Esophagus muscularis mucosa (tissue), 4 donors: ENCODE measurements at places on chromosomes 5 and 9. TPM values are rescaled to one million over a fixed set of nuclear protein-coding genes. Genes with fewer than 3 reads are reported as not detected.

Gene KCNMB1
- total RNA-seq, result 81.0 TPM

Gene ARID3C
- not detected for total RNA-seq

Gene C5orf58
- not detected for total RNA-seq

Gene NIM1K
- total RNA-seq, result 0.42 TPM

Gene ABL1
- total RNA-seq, result 151 TPM

Gene CARD6
- total RNA-seq, result 8.5 TPM

DNA sequence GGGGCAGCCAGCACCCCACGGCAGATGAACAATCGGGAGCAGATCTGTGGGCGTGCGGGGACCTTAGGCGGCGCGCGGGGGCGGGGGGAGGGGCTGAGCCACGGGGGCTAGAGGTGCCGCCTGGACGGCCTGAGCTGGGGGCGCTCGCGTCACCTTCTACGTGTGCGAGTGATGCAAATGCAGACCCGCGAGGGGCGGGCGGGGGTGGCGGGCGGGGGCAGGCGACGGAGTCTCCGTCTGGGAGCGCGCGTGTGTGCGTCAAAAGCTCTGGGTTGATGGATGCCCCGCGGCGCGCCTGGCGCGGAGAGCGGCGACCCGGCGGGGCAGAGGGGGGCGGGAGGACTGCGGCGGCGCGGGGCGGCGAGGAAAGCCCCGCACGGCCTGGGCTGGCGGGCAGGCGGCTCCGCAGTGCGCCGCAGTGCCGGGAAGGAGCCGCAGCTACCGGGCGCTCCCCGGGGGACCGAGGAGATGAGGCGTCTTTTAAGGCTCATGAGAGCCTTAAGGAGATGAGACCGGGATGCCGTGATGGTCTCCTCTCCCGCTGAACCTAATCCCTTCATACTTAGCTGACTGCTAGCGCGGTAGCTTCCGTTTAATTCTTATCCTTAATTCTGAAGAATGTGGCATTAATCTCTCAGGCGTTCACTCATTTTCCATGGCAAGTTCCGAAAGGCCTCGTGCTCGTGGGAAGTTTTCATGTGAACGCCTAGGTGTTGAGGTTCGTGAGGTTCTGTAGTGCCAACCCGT is 1.5 kb downstream of the SV2C start:
- no peak overlapping the region for H3K27ac ChIP-seq
- H3K4me1 ChIP-seq, result peaks cover 7% of the 10 kb centered on the region
- H3K4me3 ChIP-seq, result peak overlapping the region; percentile 30
- peaks cover 80% of the 10 kb centered on the region for H3K27me3 ChIP-seq
- H3K36me3 ChIP-seq, result no peaks in the 10 kb centered on the region
- no peak for DNase-seq

GRCh38 chr5:31291323-31291854 is 97.9 kb downstream of the CDH6 start:
- no peak overlapping the region for H3K27ac ChIP-seq
- no peaks in the 10 kb centered on the region for H3K4me1 ChIP-seq
- no peaks in the 10 kb centered on the region for H3K36me3 ChIP-seq
- DNase-seq, result no peak

DNA sequence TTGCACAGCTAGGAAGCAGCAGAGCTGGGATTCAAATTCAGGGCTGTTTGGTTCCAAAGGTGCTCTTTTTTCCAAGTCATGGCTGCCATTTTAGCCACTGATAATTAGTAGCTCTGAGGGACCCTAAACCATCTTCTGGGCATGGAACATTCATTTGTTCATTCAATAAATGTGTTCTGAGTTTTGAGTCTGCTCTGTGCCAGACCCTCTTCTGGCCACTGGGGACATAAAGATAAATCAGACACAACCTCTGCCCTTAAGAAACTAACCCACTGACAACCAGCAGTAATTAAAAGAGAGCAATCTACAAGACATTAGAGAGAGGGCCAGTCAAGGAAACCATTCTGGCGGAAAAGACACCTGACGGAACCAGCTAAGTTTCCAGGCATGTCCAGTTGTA is 2.0 kb upstream of the CPEB4 start:
- H3K27me3 ChIP-seq, result no peaks in the 10 kb centered on the region
- H3K4me1 ChIP-seq, result peaks cover 14% of the 10 kb centered on the region
- no peak overlapping the region for H3K4me3 ChIP-seq
- H3K36me3 ChIP-seq, result no peaks in the 10 kb centered on the region

DNA sequence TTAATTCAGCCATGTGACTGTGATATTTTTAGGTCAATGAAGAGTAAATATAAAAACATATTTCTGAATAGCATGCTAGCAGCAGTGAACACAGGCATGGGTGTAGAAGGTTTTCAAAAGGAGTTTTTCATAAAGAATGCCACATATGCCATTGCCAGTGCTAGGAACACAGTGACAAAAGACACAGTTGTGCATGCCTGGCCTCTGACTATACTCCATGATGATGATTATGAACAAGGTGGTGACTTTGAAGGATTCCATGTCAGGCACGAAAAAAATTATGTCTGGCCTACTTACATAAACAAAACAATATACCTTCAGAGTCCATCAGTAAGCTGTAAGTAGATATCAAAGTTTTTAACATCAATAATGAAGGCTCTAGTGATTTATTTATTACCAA is 438.7 kb downstream of the TLE1 start:
- H3K36me3 ChIP-seq, result no peaks in the 10 kb centered on the region
- H3K4me3 ChIP-seq, result no peak overlapping the region
- H3K27ac ChIP-seq, result no peak overlapping the region
- DNase-seq, result no peak

GRCh38 chr5:32572778-32573480 is 12.4 kb upstream of the SUB1 start:
- H3K27ac ChIP-seq, result no peak overlapping the region
- H3K4me1 ChIP-seq, result no peaks in the 10 kb centered on the region
- no peak for DNase-seq
- H3K27me3 ChIP-seq, result no peaks in the 10 kb centered on the region
- H3K4me3 ChIP-seq, result no peak overlapping the region

GRCh38 chr9:19498015-19498414 is 89.2 kb downstream of the ACER2 start:
- peak; percentile 0 for DNase-seq
- no peak overlapping the region for H3K27ac ChIP-seq

DNA sequence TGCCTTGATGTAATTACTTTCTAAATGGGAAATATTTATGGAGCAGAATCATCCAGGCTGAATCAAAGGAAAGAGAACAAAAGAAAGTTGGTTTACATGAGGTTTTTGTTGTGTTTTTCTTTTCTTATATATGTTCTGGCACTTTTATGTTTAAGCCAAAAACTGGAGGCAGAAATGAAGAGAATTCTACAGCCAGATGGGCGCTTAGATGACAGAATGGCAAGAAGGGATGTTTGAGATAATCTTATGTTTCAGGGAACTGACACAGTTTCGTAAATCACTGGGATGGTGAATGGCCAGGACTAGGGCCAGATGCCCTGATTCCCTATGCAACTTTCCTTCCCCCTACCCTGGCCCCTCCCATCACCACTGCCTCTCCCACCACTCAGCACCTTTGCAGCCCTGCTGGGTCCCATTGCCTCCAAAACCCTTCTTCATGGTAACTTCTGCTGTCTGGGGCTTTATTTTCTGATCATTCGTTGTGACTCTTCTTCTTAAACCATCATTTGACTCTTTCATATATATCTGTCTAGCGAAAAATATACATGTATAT is 111.8 kb downstream of the EFNA5 start:
- H3K27ac ChIP-seq, result no peak overlapping the region
- H3K4me1 ChIP-seq, result no peaks in the 10 kb centered on the region
- no peaks in the 10 kb centered on the region for H3K27me3 ChIP-seq
- no peaks in the 10 kb centered on the region for H3K36me3 ChIP-seq
- no peak overlapping the region for H3K4me3 ChIP-seq

DNA sequence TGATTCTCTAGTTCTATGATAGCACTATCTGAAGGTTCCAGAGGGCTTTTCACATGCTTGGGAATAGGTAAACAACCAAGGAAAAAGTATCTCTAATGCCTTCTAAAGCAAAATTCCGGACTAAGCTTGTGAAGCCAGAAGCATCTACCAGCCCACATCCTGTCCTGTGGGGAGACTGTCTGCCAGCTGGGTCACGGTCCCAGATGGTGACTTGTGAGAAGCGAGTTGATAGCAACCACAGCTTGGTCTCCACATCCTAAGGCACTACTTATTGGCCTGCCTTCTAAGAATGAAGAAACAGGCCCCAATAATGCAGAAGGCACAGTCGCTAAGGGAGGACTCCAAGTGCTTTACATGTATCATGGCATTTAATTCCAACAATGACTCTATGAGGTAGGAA is 184.1 kb upstream of the ADRA1B start:
- no peak overlapping the region for H3K27ac ChIP-seq
- H3K4me3 ChIP-seq, result no peak overlapping the region
- no peaks in the 10 kb centered on the region for H3K4me1 ChIP-seq
- DNase-seq, result peak; percentile 45
- H3K36me3 ChIP-seq, result no peaks in the 10 kb centered on the region

- H3K4me1 ChIP-seq, result no peaks in the 10 kb centered on the region
- DNase-seq, result no peak
- H3K27ac ChIP-seq, result no peak overlapping the region
- no peaks in the 10 kb centered on the region for H3K27me3 ChIP-seq
Measured at GRCh38 chr9:8628791-8629190, 829.2 kb upstream of the DMAC1 start.

GRCh38 chr5:173686950-173687349 is 70.5 kb upstream of the BOD1 start:
- no peak overlapping the region for H3K4me3 ChIP-seq
- no peaks in the 10 kb centered on the region for H3K36me3 ChIP-seq
- H3K27me3 ChIP-seq, result no peaks in the 10 kb centered on the region
- peaks cover 8% of the 10 kb centered on the region for H3K4me1 ChIP-seq

- no peaks in the 10 kb centered on the region for H3K36me3 ChIP-seq
- H3K4me1 ChIP-seq, result no peaks in the 10 kb centered on the region
- no peaks in the 10 kb centered on the region for H3K27me3 ChIP-seq
- H3K4me3 ChIP-seq, result no peak overlapping the region
Measured at GRCh38 chr9:114852050-114852594, 46.3 kb upstream of the TNFSF15 start.

- H3K4me1 ChIP-seq, result no peaks in the 10 kb centered on the region
- no peak overlapping the region for H3K4me3 ChIP-seq
- no peaks in the 10 kb centered on the region for H3K27me3 ChIP-seq
- H3K36me3 ChIP-seq, result no peaks in the 10 kb centered on the region
- H3K27ac ChIP-seq, result no peak overlapping the region
- DNase-seq, result no peak
Measured at GRCh38 chr5:34409373-34409772, 246.8 kb upstream of the RAI14 start.

DNA sequence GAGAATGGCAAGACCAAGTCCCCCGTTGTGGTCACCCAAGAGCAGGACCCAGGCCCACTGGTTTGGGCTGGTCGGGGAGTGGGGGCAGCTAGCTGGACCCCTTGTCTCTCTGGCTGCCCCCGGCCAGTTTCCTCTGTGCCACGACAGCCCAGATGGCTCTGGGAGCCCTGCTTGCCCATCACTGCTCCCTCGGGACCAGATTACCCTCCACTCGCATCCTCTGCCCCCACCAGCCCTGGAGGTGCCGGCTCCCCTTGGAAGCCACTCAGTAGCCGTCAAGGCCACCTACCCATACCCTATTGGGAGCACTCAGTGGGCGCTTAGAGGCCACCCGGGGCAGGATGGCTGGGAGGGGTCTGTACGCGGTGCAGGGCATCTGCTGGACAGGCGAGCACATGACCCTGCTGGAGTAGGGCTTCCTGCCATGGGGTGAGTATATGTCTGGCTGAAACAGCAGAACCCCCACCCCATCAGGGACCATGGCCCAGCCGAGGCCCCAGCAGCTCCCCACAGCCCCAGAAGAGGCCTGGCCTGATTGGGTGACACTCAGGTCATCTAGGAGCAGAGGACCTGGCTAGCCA is 70.0 kb downstream of the ZNF354C start:
- H3K36me3 ChIP-seq, result no peaks in the 10 kb centered on the region
- no peak overlapping the region for H3K27ac ChIP-seq

DNA sequence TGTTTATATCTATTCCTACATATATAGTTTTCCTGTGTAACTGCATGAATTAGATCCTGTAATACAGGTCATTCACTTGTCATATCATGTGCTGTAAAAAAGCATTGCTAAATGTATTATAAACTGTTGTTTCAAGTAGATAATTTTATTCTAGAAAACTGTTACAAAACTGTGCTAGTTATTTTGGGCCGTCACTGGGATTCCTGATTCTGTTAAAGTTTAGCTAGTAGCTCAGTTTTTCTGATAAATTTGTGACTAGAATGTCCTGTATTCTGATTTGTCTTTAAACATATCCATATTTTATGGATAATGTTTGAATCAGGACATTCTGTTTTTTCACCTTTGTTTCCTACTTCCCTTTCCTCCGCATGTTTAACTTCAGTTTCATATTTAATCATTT is 5.4 kb downstream of the SLF1 start:
- H3K36me3 ChIP-seq, result no peaks in the 10 kb centered on the region
- no peaks in the 10 kb centered on the region for H3K27me3 ChIP-seq
- no peak overlapping the region for H3K4me3 ChIP-seq
- DNase-seq, result no peak
